ENCODE measurements at places on chromosomes 1 and 21. TPM values are rescaled to one million over a fixed set of nuclear protein-coding genes. Genes with fewer than 3 reads are reported as not detected.

DNA sequence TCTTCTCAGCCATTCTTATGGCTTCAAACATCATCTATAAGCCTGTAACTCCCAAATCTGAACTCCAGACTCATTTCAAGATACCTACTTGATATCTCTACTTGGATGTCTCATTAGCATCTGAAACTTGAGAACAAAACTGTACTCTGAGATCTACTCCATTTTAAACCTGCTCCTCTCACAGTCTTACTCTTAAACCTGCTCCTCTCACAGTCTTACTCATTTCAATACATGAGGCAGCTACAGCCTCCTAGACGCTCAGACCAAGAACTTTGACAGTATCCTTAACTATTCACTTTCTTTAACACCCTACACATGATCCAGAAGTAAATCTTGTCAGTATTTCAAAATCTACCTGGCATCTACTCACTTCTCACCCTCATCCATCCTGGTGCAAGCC, 54.3 kb downstream of the NBPF6 start:
- DNase-seq, result no peak

- DNase-seq, result no peak
Measured at GRCh38 chr1:78275906-78276685, 214.7 kb upstream of the PTGFR start.

GRCh38 chr1:67273591-67273990, 34.1 kb upstream of the IL12RB2 start:
- no peak for DNase-seq

The HS2ST1 gene
- 12.4 TPM for total RNA-seq

DNA sequence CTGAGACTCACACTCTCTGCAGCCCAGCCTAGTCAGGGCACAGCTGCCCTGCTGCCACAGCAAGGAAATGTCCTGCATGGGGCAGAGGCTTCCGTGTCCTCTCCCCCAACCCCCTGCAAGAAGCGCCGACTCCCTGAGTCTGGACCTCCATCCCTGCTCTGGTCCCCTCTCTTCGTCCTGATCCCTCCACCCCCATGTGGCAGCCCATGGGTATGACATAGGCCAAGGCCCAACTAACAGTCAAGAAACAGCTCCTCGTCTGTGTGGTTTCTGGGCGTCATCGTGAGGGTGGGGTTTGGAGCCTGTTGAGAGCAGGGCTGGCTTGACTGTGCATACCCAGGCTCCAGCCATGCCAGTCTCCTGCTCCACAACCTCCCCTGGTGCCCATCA, 19.5 kb downstream of the FAAH start:
- peak; percentile 36 for DNase-seq

- no peak for DNase-seq
Measured at GRCh38 chr1:23701996-23702395, 10.4 kb downstream of the RPL11 start.

DNA sequence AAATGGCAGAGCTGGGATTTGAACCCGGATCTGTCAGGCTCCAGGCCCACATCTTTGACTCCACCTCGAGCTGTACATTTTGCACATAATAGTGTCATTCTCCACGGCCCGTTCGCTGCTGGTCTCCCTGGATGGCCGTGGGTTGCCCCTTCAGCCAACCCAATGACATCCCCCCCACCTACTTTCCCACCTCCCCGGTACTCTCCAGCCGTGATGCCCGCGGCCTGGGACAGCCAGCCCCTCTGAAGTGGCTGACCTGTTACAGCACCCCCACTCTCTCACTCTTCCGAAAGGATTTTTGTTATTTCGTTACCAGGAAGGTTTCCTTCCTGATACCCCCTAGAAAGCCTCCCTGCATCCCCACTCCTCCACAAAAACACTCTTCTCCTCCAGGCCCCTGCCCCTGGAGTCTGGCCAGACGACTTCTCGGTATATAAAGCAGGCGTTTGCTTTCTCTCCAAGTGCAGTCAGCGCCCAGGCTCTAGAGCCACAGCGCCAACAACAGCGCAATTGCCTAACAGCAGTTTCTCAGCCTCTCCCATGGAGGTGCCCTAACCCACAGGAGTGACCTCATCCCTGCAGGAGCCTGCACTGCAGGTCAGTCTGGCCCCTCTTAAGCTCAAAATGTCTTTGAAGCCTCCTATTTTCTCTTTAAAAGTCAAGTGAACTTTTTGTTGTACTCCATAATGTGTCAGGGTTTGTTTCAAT, 14.5 kb upstream of the GJB5 start:
- no peak for DNase-seq

- no peak for DNase-seq
Measured at GRCh38 chr1:214244841-214245240, 36.1 kb upstream of the SMYD2 start.

The NBPF6 gene
- total RNA-seq, result not detected

DNA sequence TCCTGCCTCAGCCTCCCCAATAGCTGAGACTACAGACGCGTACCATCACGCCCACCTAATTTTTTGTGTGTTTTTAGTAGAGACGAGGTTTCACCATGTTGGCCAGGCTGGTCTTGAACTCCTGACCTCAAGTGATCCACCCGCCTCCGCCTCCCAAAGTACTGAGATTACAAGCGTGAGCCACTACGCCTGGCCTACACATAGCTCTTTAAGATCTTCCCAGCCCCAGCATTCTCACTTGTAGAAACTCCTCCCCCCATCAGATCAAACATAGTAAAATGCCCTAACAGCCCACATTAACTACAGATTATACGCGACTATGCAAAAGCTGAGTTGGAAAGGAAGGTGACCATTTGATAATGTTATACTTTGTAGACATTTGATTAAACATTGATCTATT, 634.8 kb downstream of the MATN1 start:
- DNase-seq, result no peak

The C8A gene
- total RNA-seq, result not detected

DNA sequence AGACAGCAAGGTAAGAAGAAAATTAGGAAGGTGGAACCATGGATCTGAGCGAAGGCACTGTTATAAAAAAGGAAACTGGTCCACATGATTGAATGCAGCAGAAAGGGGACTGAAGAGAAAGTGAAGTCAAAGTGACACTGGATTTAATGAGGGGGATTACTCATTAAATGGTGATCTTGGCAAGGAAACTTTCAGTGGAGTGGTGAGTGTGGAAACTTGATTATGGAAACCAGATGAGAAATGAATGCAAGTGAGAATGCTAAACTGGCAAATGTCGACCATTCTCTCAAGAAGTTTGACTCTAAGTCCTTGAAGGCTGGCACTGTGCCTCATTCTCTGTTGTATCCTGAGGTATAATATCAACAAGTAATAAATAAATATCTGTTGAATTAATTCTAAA, 23.3 kb downstream of the COLGALT2 start:
- no peak for DNase-seq

The TFF2 gene
- not detected for total RNA-seq

The DISC1 gene
- 5.5 TPM for total RNA-seq

DNA sequence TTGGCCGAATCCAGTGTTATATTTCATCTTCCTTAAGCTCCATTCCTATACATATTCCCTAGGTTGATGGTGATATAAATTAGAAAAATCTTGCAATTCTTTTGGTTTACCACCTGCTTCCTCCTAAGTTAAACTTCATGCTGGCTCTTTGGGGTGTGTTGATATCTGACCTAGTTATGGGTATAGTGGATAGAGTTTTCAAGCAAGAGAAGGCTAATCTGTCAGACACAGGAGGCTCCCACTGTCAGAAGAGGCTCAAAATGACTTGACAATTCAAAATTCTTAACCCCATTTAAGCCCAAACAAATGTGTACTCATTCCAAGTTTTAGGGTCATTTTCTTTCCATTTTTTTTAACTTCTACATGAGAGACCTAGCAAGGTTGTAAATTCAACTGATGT, 8.5 kb upstream of the SLC35D1 start:
- DNase-seq, result no peak

The FASLG gene
- total RNA-seq, result not detected

The LRRC8D gene
- 22.2 TPM for total RNA-seq

GRCh38 chr1:8910331-8910730, 31.8 kb upstream of the ENO1 start:
- peak; percentile 36 for DNase-seq

GRCh38 chr21:46054031-46054430, 43.9 kb upstream of the COL6A2 start:
- no peak for DNase-seq

- peak; percentile 56 for DNase-seq
Measured at GRCh38 chr1:207810173-207810572, 58.3 kb downstream of the CD46 start.

DNA sequence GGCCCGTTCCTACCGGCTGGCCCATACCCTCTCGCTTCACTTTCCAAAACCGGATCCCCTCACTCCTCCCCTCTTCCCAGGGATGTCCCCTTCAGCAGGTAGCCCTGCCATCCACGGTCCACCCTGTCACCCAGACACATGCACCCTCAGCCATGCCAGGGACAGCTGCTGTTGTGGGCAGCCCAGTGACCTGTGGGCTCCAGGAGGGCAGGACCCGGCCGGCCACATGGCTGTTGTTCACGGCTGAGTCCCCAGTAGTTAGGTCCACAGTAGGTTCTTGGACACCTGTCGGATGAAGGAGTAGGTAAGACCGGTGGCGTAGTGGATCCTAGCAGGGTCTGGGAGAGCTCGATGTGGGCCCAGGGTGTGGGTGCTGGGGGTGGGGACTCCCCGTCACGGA, 12.5 kb downstream of the SPSB1 start:
- no peak for DNase-seq

The MSH4 gene
- total RNA-seq, result 0.13 TPM

GRCh38 chr1:76086597-76086996, 12.1 kb downstream of the ST6GALNAC3 start:
- DNase-seq, result no peak

- no peak for DNase-seq
Measured at GRCh38 chr21:38422082-38422481, 76.2 kb downstream of the ERG start.

- DNase-seq, result peak; percentile 47
Measured at GRCh38 chr1:203593723-203594122, 32.9 kb upstream of the ATP2B4 start.

DNA sequence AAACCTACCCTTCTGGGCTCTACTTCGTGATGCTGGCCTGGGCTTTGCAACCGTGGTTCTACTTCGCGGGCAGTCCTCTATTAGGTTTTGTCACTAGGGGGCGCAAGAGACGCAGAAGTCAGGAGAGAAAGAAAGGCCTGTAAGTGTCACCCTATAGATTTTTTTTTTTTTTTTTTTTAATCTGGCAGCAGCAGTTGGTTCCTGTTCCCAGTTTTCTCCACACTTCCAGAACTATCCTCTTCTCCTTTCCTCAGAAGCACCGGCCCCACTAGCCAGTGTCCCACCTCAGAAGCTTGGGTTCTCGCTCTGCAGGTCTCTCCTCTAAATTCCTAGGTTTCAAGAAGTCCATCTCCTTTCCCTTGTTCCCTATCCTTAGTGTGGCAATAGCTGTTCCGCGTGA, 9.1 kb upstream of the LCE2D start:
- peak; percentile 75 for DNase-seq

DNA sequence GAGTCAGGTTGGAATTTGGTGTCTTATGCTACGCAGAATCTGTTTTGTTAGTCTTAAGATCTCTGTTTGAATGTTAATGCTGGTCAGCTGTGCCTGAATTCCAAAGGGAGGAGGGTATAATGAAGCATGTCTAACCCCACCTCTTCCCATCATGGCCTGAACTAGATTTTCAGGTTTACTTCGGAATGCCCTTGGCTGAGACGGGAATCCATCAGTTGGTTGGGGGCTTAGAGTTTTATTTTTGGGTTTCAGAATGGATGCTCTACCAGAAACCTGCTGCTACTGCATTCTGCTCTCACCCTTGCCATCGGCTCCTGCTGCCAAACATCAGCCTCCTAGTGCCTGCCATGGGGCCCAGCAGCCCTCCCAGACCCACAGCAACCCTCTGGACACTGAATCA, 24.1 kb upstream of the ETV3 start:
- DNase-seq, result no peak

DNA sequence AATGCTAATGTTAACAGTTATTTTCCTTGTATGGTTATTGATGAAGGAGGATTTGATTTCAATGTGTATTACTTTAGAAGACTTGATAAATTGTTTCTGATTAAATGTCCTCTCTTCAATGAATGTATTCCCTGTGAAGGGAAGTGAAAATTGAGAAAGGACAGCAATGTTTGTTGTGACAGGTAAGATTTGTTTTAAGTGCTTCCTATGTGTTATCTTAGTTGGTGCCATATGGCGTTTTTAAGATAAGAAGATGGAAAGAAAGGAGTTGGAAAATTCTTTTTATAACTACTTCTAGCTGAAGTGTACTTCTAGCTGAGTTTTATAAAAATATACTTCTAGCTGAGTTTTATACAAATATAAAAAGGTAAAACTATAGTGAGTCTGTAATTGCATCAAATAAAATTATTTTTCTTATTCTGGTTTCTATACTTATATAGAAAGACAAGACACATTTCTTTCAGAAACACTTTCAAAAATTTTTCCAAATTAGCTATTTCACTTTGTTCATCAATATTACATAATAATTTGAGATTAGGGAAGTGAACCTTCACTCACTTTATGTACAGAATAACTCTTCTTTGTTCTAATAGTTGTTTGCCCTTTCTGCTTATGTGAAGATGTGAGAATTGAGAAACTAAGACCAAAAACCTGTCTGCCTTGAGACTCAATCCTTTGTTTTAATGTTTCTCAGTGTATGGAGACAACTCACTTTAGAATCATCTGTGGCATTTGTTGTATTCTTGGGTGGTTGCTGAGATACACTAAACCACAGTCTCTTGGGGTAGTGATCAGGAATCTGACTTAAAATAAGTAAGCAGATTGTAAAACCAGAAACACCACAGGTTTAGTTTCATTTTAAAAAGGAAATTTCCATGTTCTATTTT, 382.9 kb upstream of the B3GALT2 start:
- peak; percentile 65 for DNase-seq

The GJA8 gene
- total RNA-seq, result not detected

DNA sequence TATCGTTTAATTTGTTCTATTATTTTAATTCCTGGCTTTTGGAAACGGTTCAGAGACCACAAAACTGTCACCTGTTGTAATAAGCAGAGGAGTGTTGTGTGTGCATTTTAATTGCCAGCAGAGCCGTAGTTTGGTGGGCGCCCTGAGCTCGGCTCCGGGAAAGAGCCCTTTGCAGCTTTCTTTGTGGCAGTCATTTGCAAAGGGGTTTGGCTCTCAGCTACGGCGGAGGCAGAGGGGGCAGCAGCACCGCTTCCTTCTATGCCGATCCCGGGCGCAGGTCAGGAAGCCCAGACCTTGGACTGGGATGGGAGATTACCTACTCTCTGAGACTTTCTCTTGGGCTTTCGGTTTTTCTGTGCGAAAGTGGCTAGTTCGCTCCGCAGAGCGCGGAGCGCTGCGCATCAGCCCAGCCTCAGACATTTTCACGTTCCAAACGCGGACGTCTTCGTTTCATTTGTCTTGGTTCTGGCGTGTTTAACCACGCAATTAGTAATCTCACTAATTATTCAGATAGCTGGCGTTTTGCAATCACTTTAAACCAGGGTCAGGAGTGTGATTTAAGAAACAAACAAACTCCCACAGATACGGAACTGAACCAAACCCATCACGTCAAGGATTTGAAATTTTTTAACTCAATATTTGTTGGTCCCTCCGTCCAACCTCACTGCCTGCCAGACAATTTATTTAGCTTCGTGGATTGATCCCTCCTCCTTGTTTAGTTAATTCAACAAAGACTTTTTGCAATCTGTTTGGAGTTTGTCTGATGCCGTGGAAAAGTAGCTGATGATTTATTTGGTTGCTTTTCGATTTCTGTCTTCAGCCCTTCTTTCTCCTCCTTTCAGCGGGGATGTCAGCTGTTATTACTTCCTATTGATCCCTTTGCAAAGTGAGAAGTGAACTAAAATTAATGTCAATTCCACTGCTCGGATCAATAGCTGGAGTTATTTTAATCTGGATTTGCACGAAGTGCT, 3.9 kb downstream of the RNF220 start:
- no peak for DNase-seq

- peak; percentile 59 for DNase-seq
Measured at GRCh38 chr1:228141226-228142044, 1.4 kb downstream of the GUK1 start.

The ZC3H12A gene
- 9.8 TPM for total RNA-seq

The TRIM58 gene
- 3.7 TPM for total RNA-seq
